NCI-H187 treated with DMSO at 0.1 percent for 48 hours (cell line): ENCODE measurements at places on chromosomes 7 and 10.

DNA sequence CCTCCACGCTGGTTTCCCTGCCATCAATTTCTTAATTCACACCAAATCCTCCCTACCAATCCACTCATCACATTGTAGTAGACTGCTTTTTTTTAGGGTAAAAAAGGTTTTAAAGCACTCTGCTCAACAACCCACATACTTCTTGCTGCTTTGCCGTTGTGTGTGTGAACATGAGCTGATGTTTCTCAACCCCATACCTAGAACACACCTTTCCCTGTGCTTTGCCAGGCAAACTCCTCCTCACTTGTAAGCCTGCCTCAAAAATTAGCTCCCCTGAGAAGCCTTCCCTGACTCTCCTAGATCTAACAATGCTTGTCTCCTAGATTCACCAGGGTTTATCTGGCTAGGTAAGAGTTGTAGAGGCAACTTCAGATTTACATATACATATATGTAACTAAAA is 119.0 kb upstream of the FAM133B start:
- DNase-seq = no peak

DNA sequence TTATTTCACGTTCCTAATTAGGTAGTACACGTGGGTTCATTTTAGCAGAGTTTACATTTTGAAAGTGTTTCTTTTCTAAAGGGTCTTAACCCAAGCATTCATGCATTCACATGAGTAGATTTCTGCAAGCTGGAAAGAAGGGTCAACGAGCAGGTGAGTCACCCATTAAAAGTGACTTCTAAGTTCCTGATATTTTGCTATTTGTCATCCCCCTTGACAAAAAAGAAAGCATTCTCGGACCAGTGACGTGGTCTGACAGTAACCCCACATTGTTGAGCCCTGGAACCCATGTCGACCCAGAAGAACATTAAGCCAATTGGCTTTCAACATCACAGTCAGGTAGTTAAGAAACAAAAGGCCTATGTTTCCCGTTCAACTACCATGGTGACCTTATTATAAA is 49.6 kb downstream of the ABCB5 start:
- DNase-seq = no peak

- DNase-seq = no peak
Observed at GRCh38 chr7:3128857-3129490, 85.3 kb upstream of the CARD11 start.

GRCh38 chr10:28217848-28218247 is 85.0 kb downstream of the MPP7 start:
- DNase-seq = no peak

DNA sequence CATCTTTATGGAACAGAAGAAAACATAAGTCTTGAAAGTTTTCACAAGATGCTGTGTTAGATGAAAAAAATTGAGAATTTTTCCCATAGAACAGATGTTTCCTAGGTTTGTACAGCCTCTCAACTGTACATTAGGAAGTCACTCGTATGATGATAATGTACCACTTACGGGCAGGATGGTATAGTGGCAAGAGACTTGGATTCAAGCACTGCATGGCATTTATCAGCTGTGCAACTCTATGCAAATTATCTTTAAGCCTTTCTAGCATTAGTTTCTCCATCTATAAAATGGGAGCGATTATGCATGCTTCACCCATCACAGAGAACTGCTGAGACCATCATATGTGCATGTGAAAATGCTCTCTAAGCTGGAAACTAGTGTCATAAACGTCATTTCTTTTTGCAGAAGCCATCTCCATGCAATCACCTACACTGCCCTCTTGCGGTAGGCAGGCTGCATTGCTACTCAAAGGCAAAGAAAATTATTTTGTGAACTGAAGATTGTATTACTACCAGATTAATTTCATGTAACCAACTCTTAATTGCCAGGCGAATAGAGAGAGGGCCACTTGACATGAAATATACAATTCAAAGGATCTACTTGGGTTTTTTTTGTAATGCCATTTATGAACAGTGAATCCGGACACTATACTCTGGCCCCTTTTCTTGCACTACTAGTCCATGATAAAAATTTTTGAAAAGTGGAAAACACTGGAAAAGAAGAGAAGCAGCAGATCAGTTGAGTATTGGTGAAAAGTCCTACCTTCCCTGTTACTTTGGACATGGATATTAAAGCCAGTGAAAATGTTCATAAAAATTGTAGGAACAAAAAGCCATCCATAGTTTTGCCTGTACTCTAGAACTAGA is 102.3 kb downstream of the JAZF1 start:
- DNase-seq = no peak

- no peak for DNase-seq
Observed at GRCh38 chr10:114825513-114826253, 4.1 kb downstream of the FHIP2A start.

DNA sequence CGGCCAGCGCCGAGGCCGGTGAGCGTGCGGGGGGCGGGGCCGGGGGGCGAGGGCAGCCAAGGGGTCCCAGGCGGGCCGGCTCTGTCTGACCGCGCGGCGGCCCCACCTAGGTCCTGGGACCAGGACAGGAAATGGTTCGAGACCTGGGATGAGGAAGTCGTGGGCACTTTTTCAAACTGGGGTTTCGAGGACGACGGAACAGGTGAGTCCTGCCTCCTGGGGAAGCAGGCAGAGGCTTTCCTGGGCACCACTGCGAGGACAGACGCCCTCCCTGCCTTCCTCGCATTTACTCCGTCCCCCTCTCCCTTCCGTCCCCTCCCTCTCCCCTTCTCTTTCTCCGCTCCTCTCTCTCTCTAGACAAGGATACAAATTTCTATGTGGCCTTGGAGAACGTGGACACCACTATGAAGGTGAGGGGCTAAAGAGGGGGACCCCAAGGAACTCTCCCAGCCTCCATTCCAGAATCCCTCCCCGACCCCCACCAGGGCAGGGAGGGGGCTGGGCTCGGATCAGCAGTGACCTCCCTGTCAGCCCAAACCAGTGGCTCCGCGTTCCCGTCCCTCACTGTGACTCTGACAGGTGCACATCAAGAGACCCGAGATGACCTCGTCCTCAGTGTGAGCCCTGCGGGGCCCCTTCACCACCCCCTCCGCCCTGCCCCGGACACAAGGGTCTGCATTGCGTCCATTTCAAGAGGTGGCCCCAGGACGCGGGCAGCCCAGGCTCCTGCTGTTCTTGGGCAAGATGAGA is 2.6 kb upstream of the MUC12 start:
- no peak for DNase-seq

- no peak for DNase-seq
Observed at GRCh38 chr10:122198631-122199030, 72.5 kb upstream of the BTBD16 start.

- DNase-seq = no peak
Observed at GRCh38 chr7:104179178-104179577, 28.6 kb downstream of the ORC5 start.

DNA sequence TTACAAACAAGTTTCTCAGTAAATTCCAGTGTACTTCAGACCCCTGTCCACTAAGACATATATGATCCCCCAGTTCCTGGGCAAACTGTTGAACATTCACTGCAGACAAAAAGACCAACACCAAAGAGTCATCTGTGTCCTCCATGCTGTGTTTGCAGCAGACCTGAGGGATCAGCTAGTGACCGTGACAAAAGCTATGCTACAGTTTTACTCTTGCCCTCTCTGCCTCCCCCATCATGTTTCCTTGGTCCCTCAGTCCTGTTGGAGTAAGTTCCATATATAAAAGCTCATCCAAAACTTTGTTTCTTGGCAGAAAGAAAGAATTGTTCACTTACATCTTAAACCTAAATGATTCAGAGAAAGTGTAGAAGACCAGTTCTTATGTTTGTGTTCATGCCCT is 56.1 kb downstream of the PODXL start:
- no peak for DNase-seq

GRCh38 chr10:30039567-30039966 is 19.8 kb downstream of the JCAD start:
- no peak for DNase-seq

DNA sequence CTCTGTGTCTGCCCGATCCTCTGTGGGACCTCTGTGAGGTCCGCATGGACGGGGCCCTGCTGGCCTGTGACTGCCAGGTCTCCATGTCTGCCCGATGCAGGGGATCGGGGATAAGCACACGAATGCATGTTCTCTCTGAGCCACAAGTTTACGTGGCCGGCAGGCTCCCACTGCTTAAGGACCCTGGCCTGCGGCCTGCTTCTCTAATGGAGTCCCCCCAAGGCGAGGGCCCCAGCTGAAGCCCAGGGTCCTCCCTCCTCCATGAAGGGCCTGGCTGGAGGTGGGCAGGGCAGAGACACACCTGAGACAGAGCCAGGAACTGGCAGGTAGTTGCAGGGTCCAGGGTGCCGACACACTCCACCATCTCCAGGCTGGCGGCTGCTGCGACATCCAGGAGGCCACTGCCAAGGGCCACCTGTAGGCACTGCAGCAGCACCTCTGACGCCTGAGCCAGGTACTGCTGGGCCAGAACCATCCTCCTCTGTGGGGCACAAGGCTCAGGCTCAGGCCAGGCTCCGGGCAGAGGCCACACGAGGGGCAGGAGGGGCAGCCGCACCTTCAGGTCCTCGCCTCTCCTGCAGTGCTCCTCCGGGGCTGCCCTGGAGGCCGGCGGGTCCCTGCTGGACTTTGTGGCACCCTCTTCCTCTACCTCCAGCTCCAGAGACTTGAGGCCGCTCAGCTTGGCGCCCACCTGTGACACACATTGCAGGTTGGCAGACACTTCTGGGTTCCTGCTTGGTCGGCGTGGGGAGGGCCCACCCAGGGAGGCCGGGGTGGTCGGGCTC is 60.9 kb upstream of the NKX6-2 start:
- DNase-seq = no peak

- DNase-seq = no peak
Observed at GRCh38 chr10:5507649-5508131, 8.3 kb upstream of the CALML5 start.

- no peak for DNase-seq
Observed at GRCh38 chr7:99132595-99133321, 11.2 kb downstream of the SMURF1 start.
